ENCODE measurements at places on chromosomes 13 and 19. TPM values are rescaled to one million over a fixed set of nuclear protein-coding genes. Genes with fewer than 3 reads are reported as not detected.

The NLRP4 gene
- total RNA-seq = not detected

The PRKCG gene
- 5.6 TPM for total RNA-seq

The GJB6 gene
- 0.06 TPM for total RNA-seq

The FGF14 gene
- not detected for total RNA-seq

The KIR3DL2 gene
- total RNA-seq = not detected

The OLFM2 gene
- 11.3 TPM for total RNA-seq
